ENCODE measurements at places on chromosomes 1 and 21. TPM values are rescaled to one million over a fixed set of nuclear protein-coding genes. Genes with fewer than 3 reads are reported as not detected.

The MAP3K6 gene
- 6.8 TPM for total RNA-seq

The IGSF9 gene
- total RNA-seq: 0.26 TPM

The LCE1F gene
- total RNA-seq: not detected

The S100A4 gene
- total RNA-seq: 1,665 TPM

The SUCO gene
- 10.3 TPM for total RNA-seq

The DNAJC6 gene
- total RNA-seq: 4.9 TPM

The OR2L2 gene
- total RNA-seq: not detected

The NKAIN1 gene
- total RNA-seq: 0.98 TPM

The INSRR gene
- total RNA-seq: not detected

The RIPPLY3 gene
- total RNA-seq: 0.56 TPM

The BSND gene
- not detected for total RNA-seq

The SAMSN1 gene
- total RNA-seq: not detected

The TAS1R3 gene
- total RNA-seq: 0.07 TPM

The SLC45A1 gene
- total RNA-seq: 2.5 TPM

The TEDDM1 gene
- not detected for total RNA-seq

The NOC2L gene
- total RNA-seq: 88.3 TPM

The CYP4Z1 gene
- total RNA-seq: not detected

The UTP25 gene
- 11.4 TPM for total RNA-seq

The KLF17 gene
- 0.43 TPM for total RNA-seq

The KCNJ15 gene
- total RNA-seq: 0.50 TPM

The HPDL gene
- 3.6 TPM for total RNA-seq

The SYNJ1 gene
- 2.5 TPM for total RNA-seq

The SH3D21 gene
- total RNA-seq: 2.1 TPM

The DNTTIP2 gene
- total RNA-seq: 50.8 TPM

The RNU5D-1 gene
- not detected for total RNA-seq

The CA6 gene
- not detected for total RNA-seq

The ARID4B gene
- total RNA-seq: 16.4 TPM

The DYNLT4 gene
- 0.29 TPM for total RNA-seq

The ZMYM4 gene
- 13.6 TPM for total RNA-seq

The BACH1 gene
- 9.3 TPM for total RNA-seq

The VCAM1 gene
- total RNA-seq: 0.08 TPM

The RNU1-4 gene
- total RNA-seq: not detected

The CXADR gene
- 6.3 TPM for total RNA-seq

The JMJD4 gene
- 23.6 TPM for total RNA-seq

The HEYL gene
- total RNA-seq: 3.1 TPM

The PSRC1 gene
- total RNA-seq: 22.7 TPM

The PADI2 gene
- total RNA-seq: 1.3 TPM

The EPHA2 gene
- total RNA-seq: 104 TPM

The TNNT2 gene
- total RNA-seq: 0.30 TPM

The KCNJ9 gene
- total RNA-seq: not detected

The EDARADD gene
- 2.9 TPM for total RNA-seq

All from A549 treated with CpdA at 1 μM for 4 hours (cell line).